ENCODE measurements at places on chromosomes 2 and 18.

DNA sequence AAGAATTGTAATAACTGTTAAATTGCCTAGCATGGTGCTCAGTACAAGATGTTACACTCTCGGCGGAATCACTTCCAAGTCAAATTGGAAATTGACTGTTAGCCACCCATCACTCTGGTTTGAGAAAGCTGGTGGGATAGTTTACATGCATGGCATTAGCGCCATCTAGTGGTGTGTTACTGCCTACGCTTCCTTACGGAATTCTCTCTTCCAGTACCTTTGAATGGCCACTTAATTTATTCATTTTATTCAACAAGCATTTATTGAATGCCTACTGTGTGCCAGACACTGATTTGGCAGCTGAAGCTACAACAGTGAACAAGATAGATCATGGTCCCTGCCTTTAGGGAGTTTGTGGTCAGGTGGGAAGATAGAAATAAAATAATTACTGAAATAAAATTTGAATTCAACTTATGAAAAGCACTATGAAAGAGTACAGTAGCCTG lies 171.2 kb downstream of the TMEM247 start:
- DNase-seq: peak; percentile 54

GRCh38 chr18:7921938-7922587 lies 354.9 kb downstream of the PTPRM start:
- no peak for DNase-seq

DNA sequence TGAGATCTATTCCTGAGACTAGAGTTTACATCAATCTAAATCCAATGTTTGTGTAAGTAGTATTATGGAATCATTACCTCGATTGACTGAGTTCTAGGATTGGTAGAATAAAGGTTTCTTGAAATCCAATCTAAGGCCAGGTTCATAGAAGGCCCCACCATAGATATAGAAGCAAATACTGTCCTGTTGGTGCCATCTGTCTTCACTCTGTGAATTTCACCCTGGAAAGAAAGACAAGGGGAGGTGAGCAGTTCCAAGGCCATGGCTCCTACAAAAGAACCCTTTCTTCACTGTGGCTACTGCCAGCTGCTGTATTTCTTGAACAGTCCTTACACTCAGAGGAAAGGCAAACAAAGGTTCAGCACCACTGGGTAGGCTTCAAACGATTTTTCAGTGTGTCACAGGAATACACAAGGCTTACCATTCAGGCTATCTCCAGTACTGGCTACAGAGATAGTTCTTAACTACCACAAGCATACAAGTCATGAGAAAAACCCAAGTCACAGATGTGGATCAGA lies 137.0 kb downstream of the LRP2 start:
- DNase-seq: no peak

DNA sequence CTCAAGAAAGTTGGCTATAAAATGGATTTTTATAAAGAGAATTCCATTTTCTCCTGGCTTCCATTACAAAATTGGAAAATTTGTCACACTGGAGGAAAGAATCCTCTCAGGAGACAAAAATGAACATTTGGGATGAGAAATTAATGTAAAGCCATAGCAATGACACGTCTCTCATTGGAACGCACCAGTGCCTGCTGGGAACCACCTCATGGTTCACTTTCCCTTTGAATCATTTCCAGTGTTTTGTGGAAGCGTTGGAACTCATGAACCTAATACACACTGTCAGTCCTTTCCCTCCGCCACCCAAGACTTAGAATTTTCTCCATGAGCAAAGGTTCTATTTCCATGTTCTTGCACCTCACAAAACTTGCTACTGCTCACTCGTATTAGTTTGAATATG lies 21.0 kb upstream of the NRP2 start:
- no peak for DNase-seq

- DNase-seq: no peak
Observed at GRCh38 chr2:146081459-146081858, 1561.5 kb upstream of the ZEB2 start.

GRCh38 chr18:59345556-59345955 lies 13.5 kb downstream of the LMAN1 start:
- no peak for DNase-seq

GRCh38 chr2:21229302-21229701 lies 105.5 kb downstream of the TDRD15 start:
- peak; percentile 47 for DNase-seq

DNA sequence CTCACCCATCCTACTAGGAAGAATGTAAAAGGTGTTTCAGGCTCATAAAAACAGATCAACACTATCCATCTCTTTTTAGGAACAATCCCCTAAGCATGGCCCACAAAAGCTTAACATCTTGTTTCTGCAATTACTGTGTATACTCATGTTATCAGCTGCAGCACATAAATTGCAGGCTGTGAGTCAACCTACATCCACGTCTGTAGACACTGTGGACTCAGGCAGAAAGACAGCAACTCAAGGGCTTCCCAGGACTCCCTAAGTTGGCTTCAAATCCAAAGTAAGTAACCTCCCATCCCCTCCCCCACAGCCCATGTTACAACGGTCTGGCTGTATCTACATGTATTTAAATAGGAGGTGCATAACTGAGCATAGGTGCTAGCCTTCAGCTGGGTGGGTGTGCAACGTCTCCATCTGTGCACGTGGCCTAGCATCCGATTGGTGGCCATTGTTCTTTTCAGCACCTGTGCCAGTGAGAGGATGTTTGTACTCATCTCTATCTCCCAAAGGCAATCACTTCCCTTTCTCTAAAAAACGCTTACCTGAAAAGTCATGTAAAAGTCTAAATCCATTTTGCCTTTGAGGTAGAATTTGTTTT lies 30.1 kb downstream of the UXS1 start:
- DNase-seq: no peak

- no peak for DNase-seq
Observed at GRCh38 chr2:135913727-135914365, 37.6 kb upstream of the MCM6 start.

- no peak for DNase-seq
Observed at GRCh38 chr2:22290302-22290701, 1094.7 kb upstream of the KLHL29 start.

DNA sequence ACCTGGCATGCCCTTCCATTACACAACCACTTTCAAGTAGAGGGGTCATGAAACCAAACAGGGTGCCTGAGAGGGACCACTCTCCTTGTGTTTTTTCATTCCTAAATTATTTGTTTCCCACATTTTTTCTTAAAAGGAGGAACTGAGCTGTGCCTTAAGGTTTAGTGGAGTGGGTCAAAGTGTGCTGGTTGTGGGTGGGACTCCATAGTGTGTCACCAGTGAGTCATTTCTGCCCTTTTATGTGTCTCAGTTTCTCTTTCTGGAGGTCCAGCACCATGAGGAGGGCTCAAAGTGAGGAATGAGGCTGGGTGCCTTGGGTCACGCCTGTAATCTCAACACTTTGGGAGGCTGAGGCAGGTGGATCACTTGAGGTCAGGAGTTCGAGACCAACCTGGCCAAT lies 37.8 kb downstream of the COMMD1 start:
- no peak for DNase-seq

DNA sequence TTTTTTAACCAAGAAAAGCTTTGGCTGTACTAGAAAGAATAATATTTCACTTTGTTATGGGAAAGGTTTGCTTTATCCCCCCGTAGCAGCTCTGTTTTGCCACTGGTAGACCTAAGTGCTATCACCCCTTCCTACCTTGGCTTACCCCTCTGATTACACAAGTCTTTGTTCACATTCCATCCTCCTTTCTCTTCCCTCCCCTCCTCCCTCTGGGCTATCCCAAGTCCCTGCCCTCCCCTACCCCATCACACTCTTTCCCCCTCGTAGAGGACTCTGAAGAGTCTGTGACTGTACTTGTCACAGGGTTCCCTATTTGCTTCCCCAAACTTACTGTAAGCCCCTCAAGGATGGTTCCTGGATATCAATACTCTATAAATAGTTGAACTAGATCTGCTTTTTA lies 152.9 kb upstream of the NOSTRIN start:
- DNase-seq: no peak

- DNase-seq: no peak
Observed at GRCh38 chr2:122867941-122868340, 1112.5 kb downstream of the TSN start.

GRCh38 chr2:149143734-149144133 lies 105.2 kb downstream of the LYPD6B start:
- DNase-seq: no peak

GRCh38 chr2:179343945-179344279 lies 79.3 kb upstream of the SESTD1 start:
- DNase-seq: no peak

GRCh38 chr2:47346-47725 lies 1.0 kb upstream of the FAM110C start:
- DNase-seq: no peak

DNA sequence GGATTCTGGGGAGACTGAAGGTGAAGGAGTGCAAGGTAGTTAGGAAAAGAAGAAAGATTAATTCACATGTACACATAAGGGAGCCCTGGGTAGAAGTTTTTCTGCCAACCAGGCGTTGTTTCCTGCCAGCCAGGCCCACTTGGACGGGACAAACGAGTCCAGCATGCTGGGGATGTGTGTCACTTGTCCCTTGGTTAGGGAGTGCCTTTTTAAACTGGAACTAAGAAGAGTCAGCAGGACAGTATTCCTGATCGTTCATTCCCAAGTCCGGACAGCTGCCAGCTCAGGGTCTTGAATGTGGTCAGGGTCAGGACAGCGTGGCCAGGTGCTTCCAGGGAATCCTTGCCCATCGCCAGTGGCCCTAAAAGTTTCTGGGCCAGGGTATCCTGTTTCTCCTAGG lies 43.2 kb downstream of the POMC start:
- no peak for DNase-seq

- DNase-seq: peak; percentile 6
Observed at GRCh38 chr18:39806525-39806924, 2148.5 kb upstream of the PIK3C3 start.

GRCh38 chr2:55419233-55419678 lies 400 bp downstream of the CCDC88A start:
- no peak for DNase-seq

DNA sequence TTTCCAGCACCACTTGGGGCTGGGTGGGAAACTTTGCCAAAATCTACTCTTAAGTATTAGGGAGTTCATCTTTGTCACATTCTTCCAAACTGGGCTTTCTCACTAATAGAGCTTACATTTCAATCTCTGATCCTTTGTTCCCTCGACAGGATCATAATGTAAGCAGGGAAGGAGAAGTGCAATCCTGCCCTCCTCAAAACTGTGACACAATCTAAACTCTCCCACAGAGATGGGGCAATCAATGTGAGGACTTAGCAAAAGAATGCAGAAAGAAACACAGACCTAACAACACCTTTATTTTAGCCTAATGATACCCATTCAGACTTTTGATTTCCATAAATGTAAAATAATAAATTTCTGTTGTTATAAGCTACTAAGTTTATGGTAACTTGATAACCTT lies 40.8 kb downstream of the DSEL start:
- no peak for DNase-seq

GRCh38 chr2:44430342-44430741 lies 68.6 kb downstream of the CAMKMT start:
- DNase-seq: no peak

GRCh38 chr2:55618025-55618274 lies 528 bp upstream of the PPP4R3B start:
- no peak for DNase-seq

DNA sequence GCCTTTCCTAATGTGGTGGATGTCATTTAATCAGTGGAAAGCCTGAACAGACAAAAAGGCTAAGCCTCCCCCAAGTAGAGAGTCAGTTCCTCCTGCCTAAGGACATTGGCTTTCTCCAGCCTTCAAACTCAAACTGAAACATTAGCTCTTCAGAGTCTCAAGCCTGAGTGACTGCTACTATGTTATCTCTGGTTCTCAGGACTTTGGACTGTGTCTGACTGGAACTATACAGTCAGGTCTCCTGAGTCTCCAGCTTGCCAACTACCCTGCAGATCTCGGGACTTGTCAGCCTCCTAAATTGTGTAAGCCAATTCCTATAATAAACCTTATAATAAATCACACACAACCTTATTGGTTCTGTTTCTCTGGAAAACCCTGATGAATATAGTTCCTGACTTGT lies 12.6 kb downstream of the HYCC2 start:
- no peak for DNase-seq

DNA sequence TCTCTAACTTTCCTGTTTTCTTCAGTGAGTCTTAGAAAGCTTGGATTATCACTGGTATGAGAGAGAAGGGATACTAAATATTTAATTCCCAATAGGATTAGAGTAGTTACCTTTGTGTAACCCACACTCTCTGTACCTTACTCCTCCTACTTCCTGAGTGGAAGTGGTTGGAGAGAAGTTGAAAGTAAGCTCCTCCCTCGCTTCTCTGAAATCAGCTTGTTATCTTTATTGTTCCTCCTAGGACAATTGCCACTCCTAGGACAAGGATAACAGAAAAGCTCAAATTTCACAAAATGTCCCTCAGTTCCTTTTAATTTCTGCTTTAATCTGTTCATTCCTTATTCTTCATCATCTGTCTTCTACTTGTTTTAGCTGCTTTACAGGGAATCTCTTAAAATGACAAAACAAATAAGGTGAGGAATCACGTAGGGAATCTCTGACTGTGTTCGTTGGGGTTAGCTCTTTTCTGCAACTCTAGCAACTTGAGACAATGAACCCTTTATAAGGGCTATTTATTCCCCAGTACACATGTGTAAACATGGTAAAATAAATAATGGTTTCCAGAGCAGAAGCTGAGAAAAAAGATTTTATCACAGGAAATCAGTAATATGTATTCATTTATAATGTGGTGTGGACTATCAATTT lies 8.6 kb downstream of the ITPRID2 start:
- no peak for DNase-seq

DNA sequence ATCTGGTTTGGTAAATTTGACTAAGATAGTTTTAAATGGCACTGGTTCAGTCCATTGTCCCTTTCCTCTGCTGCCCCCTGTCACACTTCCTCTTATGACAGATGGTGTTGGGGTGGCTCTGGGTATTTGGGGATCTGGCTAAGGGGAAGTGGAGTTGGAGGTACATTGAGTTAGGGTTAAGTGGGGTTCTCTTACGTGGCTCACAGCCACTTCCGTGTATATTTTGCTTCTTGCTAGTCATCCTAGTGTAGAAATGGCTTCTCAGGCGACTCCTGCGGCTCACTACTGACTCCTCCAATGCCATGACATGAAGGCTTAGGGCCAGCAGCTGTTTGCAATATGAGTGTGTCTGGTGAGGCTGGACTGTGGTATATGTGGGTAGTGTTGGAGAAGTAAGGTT lies 187.0 kb downstream of the HAUS1 start:
- no peak for DNase-seq

DNA sequence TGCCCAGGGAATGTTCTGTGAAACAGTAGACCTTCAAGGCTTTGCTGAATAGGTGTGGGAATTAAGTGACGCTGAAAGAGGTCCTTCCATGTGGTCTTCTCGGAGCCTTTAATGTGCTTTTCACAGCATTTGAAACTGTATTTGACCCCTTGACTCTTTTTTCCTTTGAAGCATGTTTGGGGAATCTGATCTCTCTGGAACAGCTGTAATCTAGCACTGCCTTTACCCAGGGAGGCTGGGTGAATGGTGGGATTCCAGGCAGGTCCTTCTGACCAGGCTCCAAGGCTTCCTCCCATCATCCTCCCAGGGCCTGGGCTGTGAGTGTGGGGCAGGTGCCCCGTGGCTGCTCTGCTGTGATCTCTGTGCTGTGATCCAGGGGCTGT lies 4.2 kb downstream of the ZAP70 start:
- no peak for DNase-seq

Data from retinal pigment epithelial cell (primary cell).